Activated CD4-positive, CD25-positive, alpha-beta regulatory T cell (primary cell): ENCODE measurements at places on chromosomes 1 and 21.
A peak's percentile ranks its signal among the peaks of the same experiment; 100 is the strongest.

GRCh38 chr1:93776728-93777127 is 95.1 kb upstream of the BCAR3 start:
- DNase-seq, result no peak

DNA sequence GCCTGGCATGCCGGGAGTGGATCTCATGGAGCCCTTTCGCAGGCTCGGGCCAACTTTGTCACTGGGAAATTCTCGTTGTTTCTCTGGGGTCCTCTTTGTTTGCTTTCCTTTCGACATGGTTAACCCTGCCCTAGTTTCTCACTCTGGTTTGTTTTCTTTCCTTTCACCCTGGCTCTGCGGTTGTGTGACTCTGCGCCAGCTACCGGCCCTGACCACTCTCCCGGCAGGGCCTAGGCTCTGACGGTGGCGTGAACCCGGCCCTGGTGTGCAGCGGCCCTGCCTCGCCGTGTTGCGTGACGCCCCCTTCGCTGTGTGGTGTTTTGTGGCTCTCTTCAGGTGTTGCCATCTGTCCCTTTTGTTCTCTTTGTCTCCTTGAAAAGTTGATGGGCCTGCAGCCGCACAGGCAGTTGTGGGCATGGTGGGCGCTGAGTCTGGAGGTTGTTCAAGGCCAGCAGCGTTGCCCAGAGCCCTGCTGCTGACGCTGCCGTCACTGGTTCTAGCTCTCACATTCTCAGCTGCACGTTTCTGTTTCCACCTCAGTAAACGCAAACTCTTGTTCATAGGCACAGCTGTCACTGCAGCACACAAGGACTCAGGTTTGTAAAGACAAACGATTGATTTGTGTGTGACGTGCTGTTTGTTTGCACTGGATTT is 64.6 kb upstream of the DIP2A start:
- no peak for DNase-seq

- no peak for DNase-seq
Measured at GRCh38 chr1:54404939-54405897, 976 bp downstream of the SSBP3 start.

GRCh38 chr1:45141247-45142003 is 65.0 kb downstream of the ZSWIM5 start:
- no peak for DNase-seq

- no peak for DNase-seq
Measured at GRCh38 chr1:89552471-89553081, 27.9 kb downstream of the LRRC8B start.

DNA sequence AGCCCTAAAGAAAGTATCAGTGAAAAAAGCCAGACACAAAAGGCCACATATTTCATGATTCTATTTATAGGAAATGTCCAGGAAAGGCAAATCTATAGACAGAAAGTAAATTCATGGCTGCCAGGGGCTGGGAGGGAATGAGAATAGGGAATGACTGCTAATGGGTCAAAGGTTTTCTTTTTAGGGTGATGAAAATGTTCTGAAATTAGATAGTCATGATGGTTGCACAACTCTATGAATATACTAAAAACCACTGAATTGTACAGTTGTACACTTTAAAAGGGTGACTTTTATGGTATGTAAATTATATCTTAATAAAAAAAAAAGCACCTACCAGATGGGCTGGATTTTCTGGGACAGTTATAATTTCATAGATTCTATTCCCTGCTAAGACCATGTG is 114.8 kb downstream of the CNIH3 start:
- no peak for DNase-seq

- no peak for DNase-seq
Measured at GRCh38 chr1:54380290-54380882, 25.8 kb downstream of the SSBP3 start.

DNA sequence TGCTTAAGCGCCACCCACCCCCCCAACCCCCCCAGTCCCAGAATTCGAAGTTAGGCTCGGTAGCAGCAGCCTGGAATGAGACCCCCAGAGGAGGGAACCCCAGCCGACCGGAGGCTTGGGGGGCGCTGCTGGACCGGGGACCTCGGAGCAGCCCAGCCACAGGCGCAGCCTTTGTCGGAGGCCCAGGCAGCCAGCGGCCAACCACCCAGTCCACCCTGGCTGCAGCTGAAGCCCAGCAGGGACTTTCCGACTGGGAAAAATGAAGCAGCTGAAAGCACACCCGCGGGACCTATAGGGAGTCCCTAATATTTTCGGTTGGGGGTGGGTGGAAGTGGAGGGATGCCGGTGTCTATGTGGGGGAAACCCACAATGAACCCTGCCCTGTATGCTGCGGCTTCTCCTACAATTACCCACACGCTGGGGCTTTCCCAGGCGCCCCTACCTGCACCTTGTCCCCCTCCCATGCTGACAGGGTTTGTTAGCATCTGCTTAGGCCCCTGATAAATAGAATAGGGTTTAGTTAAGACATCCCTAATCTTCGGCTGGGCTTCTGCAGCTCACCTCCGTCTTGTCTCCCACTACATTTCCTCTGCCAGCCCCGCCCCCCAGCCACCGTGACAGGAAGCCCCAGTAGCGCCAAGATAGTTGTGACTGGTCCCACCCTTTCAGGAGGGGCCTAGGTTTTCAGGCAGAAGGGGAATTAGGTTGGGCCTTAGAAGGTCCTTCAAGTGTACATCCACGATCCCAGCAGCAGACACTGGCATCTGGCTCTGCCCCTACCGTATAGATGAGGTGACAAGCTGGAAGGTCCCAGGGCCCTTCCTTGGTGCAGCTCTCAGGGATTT is 838 bp downstream of the CCDC28B start:
- peak; percentile 57 for DNase-seq

DNA sequence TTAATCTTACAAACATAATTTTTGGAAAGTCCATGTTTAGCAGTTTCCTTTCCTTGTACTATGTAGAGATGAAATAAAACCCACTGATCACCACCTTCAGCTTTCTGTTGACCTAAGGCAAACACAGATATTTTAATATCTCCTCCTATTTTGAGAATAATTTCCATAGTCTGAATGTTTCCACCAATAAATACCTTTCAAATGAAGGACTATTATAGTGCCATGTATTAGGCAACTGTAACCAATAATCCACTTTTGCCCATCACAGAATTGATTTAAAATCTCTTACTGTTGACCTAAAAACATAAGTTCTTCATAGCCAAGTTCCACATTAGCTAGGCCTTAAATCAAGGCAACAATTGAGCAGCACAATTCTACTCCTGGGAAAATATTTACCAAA is 1.8 kb downstream of the CDC42BPA start:
- no peak for DNase-seq

DNA sequence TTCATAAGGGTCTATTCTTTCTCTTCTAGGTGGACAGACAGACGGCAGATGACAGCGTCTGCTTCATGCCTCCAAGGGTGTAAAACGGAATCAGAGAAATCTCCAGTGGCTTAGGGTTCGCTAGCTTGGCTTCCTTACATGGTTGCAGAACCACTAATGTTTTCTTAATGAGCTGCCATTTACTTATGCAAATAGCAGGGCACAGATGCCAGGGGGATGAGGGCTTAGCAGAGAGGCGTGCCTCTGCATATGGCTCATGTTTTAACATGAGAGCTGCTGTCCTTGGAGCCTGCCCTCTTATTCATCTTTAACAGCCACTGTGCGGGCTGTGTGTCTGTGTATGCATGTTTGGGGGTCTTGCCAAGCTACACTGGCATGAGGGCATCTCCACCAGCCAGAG is 119.6 kb downstream of the IER5 start:
- no peak for DNase-seq

- no peak for DNase-seq
Measured at GRCh38 chr1:216682752-216683151, 40.5 kb downstream of the ESRRG start.

DNA sequence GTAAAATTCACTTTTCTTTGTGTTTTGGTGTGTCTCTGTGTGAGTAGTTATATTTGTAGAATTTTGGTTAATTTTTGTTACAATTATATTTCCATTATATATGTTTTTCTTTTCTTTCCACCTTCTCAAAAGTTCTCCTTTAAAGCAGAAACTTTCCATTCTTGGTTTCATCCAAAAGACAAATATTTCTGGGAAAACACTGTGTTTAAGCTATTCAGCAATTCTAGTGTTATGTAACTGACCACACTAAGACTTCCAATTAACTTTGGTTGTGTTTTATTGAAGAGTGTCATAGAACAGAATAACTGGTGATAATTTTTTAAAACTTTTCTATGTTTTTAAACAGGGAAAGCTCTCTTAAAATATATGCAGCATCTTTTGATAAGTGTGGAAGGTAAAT is 13.6 kb upstream of the RGL1 start:
- DNase-seq, result no peak

GRCh38 chr21:30491963-30492428 is at the start of gene KRTAP19-3:
TSS of gene KRTAP19-3 (minus strand) at chr21:30492013. CDS start at chr21:30491957, 56 bp downstream.
- no peak for DNase-seq

- no peak for DNase-seq
Measured at GRCh38 chr1:22868331-22868730, 104.3 kb downstream of the LACTBL1 start.

- no peak for DNase-seq
Measured at GRCh38 chr21:38849776-38850175, 44.0 kb downstream of the ETS2 start.

DNA sequence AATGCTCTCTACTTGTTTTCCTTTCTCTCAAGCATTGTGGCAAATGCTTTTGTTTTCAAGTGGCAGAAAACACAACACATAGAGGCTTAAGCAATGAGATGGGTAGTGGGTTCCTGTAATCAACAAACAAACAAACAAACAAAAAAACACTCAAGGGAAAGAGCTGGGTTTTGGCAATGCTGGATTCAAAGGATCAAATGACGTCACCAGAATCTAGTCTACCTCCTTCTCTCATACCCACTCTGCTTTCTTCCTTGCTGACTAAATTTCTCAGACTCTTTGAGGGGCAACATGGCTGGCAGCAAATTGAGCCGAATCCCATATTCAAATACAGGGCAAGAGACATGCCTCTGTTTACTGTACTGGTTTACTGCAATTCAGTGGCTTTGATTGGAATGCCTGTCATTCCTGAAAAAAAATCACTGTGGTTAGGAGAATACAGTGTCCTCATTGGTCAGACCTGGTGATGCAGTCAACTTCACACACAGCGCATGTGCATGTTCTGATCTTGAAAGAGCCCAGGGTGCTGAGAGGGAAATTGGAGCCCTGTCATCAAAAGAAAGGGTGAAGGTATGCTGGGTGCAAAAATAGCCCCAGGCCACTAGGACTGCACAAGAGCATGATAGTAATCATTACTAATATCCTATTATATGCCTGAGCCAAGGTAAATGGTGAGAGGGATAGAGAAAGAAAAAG is 356.2 kb downstream of the KCTD3 start:
- DNase-seq, result no peak

DNA sequence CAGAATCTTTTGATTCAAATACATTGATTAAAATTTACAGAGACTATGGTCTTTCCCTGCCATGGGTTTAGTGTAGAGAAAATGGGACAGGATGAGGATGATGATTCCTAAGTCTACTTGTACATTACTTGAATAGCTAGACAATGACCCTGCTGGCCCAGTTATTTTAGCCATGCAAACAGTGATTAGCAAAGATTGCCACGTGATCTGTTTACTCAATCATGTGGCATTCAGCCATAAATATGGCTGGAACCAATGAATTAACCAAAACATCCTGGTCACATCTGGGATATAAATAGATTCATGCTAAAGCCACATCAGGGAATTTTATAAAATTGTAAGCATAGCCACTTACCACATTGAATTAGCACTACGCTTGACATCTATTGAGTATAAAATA is 167.3 kb downstream of the PBX1 start:
- no peak for DNase-seq

DNA sequence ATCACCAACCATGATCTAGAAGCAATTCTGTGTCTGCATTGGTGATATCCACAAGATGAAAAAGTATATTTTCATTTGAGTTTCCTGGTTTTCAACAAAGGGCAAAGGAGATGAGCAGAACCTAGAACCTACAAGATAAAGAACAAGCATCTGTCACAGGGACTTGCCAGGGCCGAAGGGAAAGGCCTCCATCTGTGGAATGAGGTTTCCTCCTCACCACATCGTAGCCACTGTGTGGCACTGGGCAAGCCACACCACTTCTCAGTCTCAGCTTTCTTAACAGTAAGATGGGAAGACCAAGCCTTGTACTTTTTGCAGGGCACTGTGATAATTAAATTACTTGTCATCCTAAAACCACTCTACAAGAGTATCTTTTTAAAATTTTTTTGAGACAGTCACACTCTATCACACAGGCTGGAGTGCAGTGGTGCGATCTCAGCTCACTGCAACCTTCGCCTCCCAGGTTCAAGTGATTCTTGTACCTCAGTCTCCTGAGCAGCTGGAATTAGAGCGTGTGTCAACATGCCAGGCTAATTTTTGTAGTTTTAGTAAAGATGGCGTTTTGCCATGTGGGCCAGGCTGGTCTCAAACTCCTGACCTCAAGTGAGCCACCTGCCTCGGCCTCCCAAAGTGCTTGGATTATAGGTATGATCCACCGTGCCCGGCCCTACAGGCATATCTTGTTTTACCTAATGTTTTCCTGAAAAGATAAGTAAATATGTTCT is 45.8 kb downstream of the ARHGEF11 start:
- no peak for DNase-seq

GRCh38 chr1:214466403-214467077 is 84.9 kb downstream of the PTPN14 start:
- no peak for DNase-seq

GRCh38 chr1:217989510-217989909 is 295.6 kb upstream of the RRP15 start:
- no peak for DNase-seq

GRCh38 chr1:4058122-4058521 is 158.1 kb upstream of the C1orf174 start:
- DNase-seq, result no peak

- no peak for DNase-seq
Measured at GRCh38 chr1:38497921-38498656, 361.5 kb downstream of the RRAGC start.

DNA sequence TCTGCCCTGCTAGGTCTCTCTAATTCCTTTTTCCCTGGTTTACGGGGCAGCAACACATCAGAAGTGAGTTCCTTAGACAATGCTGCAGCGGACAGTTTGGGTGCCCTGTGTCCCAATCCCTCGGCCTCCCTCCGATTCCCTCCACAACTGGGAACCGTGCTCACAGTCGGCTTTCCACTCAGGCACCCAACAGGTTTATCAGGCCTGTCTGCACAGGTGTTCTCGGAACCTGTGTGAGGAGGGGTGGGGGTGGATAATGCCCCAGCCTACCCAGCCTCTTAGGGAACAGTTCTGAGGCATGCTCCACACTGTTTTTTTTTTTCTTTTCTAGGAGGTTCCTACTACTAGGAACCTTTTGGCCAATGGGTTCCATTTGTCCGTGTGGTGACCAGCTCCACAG is 131.2 kb downstream of the DISC1 start:
- DNase-seq, result no peak

- DNase-seq, result no peak
Measured at GRCh38 chr1:30879126-30879786, 29.3 kb downstream of the SDC3 start.

- DNase-seq, result no peak
Measured at GRCh38 chr1:98490099-98490498, 171.4 kb upstream of the SNX7 start.
